ENCODE measurements at places on chromosomes 4 and X.

- no peak for DNase-seq
These were observed 23.3 kb upstream of the EOLA2 start for GRCh38 chrX:149961572-149961971.

DNA sequence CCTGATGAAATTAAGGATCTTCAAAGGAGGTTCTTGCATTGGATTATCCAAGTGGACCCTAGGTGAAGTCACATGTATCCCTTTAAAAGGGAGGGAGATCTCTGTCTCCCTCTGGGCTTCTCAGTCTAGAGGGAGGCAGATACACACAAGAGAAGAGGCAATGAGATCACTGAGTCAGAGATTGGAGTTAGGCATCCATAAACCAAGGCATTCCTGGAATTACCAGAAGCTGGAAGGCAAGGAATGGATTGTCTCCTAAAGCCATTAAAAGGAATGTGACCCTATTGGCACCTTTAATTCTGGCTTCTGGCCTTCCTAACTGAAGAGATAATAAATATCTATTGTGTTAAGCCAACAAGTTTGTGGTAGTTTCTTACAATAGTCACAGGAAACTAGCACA is 383.2 kb downstream of the PACRGL start:
- no peak for DNase-seq

DNA sequence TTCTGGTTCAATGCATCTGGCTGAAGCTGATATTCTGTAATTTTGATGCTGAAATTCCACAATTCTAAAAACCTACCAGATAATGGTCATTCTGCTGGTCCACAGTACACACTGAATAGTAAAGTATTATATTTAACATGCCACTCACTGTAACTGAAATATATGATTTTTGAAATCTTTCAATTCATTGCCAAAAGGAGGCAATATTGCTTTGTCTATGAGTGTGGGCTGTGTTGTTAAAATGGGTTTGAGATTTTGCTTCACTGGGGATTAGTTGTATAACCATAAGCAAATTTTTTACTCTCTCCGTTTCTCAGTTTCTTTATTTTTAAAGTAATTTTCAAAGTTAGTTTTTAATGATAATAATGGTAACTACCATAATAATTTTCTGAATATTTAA is 1404.1 kb upstream of the IGFBP7 start:
- no peak for DNase-seq

GRCh38 chr4:21801661-21802385 is 146.7 kb downstream of the KCNIP4 start:
- DNase-seq = no peak

DNA sequence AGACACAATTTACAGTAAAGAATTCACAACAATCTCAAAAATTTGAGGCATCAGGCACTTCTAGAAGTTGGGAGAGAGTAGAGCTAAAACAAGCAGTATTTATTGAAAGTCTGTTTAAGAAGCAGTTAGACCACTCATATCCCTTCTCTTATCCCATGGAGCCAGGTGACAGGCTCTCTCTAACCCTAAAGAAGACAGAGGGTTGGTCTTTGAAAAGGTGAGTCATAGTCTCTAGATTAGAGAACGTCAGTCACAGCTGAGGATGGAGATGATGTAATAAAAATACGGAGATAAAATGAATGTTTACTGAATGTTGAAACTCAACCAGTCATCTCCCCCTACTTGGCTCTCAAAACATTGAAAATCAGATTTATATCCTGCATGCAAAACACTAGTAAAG is 223.8 kb downstream of the CHIC2 start:
- no peak for DNase-seq

GRCh38 chrX:9882669-9883446 is 84.3 kb upstream of the CLDN34 start:
- no peak for DNase-seq

GRCh38 chr4:1713003-1713851 is 1.1 kb upstream of the SLBP start:
- DNase-seq = no peak

GRCh38 chrX:40085102-40085551 is 12.6 kb downstream of the BCOR start:
- no peak for DNase-seq

- no peak for DNase-seq
These were observed 892.3 kb upstream of the NDST4 start for GRCh38 chr4:116005806-116006088.

- no peak for DNase-seq
These were observed 57.1 kb downstream of the PDLIM5 start for GRCh38 chr4:94508806-94509205.

- no peak for DNase-seq
These were observed 20.4 kb downstream of the DOK7 start for GRCh38 chr4:3483471-3483921.

DNA sequence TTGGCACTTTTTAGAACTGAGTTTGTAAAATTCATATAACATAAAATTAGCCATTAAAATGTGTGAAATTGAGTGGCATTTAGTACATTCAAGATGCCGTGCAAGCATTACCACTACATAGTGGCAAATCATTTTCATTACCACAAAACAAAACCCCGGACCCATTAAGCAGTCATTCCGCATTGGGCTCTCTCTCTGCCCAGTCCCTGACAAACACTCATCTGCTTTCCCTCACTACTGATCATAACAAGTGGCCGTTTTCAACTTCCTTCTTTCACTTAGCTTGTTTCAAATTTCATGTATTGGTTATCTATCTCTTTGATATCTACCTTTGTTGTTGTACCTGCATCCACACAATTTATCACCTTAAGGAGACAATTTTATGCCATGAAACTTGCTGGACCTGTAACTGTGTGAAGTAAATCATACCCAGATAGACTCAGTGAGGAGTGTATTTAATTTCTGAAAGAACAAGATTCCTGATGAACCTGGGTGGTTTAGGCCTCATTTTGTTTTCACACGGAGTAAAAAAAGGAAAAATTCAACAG is 202.1 kb downstream of the OR13H1 start:
- DNase-seq = no peak

GRCh38 chr4:113148925-113149324 is 99.5 kb downstream of the ANK2 start:
- no peak for DNase-seq

DNA sequence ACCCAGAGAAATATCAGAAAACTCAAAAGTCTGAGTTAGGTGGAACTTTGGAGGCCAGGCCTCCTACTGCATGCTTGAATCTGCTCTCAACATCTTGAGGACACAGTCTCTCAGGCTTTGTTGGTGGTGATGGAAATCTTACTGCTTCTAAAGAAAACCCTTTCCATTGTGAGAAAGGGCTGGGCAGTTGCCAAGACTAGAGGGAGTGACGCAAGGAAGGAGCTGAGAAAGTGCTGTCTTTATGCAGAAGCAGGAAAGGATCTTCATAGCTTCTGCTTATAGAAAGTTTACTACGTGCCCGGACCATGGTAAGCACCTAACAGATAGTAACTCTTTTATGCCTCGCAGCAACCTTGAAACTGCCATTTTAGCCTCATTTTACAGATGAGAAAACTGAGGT is 2.4 kb upstream of the CRMP1 start:
- DNase-seq = no peak

DNA sequence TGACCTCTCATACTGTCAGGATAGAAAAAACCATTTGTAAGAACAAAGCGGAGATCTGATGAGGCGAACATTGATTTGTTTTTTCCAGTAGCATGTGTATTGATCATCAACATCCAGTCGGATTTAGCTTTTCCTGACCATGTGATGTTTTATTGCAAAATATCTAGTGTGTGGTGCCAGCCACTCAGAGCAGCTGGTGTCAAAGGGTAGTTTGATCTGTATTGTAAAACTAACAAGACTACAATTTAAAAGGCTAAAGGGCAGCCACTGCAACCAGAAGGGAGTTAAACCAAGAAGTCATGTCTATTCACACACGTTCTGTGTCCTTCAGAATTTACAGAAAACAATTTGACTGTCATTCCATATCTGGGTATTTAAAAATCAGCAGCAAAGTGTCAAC is 719.0 kb upstream of the FRG1 start:
- DNase-seq = no peak

DNA sequence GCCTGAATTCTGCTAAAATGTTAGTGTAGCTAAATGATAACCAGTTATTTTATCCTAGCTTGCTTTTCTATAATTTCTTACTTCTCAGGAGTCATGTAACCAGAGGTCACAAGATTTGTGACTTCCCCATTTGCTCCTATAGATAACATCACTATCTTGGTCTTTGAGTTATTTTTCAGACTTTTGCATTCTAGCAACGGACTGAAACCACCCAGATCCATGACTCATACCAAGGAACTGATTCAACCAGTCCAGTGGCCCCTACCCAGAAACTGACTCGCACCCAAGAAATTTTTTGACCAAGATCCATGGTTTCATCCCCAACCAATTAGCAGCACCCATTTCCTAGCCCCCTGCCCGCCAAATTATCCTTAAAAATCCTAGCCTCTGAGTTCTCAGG is 50.0 kb downstream of the IQCM start:
- DNase-seq = no peak

DNA sequence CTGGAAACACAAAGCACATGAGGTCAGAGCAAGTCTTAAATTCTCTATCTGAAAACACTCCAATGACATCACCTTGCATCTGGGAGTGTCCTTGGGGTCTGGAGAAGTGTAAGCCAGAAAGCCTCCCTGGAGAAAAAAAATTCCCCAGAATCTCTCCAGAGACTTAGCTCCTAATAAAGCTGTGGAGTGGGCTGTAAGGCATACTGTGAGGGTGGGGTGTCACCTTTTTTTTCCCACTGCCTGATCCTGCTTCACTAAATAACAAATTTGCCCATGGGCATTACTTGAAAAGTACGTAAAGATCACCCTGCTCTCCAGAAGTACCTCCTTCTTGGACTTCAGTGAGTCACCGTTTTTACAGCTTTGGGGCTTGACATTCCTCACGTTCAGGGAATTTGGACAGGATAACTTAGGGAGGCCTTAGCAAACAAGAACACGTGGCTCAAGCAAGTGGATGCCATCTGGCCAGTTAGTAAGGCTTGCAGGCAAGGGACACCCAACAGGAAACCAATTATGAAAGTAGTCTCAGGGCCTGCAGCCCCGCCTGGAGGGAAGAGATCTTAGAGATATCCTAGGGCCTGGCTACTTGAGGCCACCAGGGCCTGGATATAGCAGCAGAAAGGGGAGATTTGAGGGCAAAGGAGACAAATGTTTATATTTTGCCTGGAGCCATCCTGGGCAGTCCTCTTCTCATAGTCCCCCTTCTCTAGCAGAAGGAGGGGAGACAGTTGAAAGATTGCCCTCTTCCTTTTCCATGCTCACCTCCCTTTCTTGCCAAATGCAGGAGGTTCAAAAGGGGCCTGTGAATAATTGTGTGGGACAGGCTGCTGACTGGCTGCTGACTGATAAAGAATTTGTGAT is 60.1 kb upstream of the PLAC1 start:
- DNase-seq = no peak

GRCh38 chr4:9969526-9970398 is 51.5 kb downstream of the SLC2A9 start:
- DNase-seq = no peak

DNA sequence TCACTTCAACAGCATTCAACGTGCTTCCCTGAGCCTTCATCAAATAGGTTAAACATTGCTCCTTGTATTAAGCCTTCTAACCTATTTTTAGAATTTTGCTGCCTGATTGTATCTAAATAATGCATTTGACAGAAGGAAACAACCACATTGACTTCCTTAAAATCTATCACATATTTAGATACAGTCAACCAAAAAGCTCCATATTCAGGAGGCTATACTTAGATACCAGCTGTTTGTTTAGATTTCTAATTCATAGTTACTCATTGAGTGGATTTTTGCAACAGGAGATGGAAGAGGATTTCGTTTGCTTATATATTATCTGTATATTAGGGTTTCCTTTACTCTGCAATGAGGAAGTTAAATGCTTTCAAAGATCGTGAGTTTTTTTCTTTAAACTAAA is 241.1 kb upstream of the PPP1R2C start:
- no peak for DNase-seq

- no peak for DNase-seq
These were observed 88.6 kb upstream of the TMEM164 start for GRCh38 chrX:109914114-109914849.

DNA sequence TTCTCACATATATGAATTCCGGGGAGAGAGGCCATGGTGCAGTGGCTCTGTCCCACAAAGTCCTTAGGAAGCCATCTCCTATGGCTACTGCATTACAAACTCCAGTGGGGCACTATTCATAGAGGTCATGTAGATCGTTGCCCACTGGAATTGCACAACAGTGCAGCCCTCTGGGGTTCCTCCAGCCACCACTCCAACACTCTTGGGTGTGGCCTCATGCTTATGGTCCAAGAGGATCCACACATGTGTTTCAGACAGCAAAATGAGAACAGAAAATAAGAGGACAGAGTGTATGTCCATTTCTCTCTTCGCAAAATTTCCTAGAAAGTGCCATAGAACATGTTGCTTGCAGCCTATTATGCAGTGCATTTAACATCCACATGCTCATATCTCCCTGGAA is 444.2 kb upstream of the FAM241A start:
- DNase-seq = no peak

DNA sequence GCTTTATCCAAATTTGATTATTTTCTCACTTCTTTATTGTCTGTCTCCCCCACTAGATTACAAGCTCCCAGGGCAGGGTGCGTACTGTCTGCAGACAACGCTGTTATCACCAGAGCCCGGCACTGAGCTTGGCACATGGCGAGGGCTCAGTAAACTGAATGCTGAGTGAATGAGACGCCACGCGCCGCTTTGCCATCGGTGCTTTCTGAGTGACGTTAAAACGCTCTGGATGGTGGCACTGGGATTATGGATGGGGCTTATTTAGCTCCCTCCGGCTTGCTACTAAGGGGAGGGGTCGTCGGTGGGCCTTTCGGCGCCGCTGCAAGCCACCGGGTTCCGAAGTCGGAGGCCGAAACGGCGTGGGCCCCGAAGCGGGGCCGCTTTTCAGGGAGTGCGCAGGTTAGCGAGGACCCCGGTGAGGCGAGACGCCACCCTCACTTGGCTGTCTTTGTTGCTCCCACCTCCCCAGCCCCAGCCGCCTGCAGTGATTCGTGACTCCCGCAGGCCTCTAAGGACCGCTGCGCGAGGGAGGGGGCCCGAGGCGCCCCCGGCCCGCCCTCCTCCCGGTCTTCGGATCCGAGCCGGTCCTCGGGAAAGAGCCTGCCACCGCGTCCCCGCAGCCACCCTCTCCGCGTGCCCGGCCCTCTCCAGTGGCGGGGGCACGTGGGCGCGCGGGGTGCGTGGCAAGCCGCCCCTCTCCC is 569 bp upstream of the FHL1 start:
- DNase-seq = no peak

DNA sequence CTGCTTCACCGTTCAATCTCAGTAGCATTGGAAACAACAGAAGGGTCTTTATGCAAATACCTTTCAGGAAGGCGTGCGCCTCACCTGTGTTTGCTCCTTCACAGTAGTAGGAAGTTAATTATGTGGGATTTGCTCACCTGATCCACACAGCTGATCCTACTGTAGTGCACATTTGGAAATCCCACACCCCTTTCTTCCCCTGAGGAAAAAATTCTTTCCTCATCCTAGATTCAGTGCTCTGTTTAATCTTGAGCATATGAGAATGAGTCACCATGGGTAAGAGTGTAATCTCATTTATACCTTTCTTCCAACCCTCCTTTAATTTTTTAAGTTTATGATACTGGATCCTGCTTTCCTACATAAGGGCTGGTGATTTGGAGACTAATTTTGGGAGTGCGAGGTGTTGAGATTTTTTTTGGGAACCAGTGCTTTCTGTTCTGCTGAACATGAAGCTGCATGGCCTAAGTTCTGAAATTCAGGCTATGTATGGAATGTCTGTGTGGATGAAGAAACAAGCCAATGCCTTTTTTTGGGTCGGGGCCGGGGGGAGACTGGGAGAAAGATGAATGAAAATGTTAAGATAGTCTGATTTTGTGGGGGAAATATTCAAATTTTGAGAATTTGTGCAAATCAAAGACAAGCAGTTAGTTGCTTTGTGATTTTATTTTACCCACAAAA is 19.0 kb downstream of the GAB1 start:
- DNase-seq = no peak

- DNase-seq = no peak
These were observed 167.9 kb upstream of the PGRMC2 start for GRCh38 chr4:128455480-128455879.

Data from stimulated activated CD4-positive, alpha-beta T cell treated with anti-CD3 and anti-CD28 coated beads, Interleukin-1b, Interleukin-23, amount 100 ng/mL, for 24 hours (primary cell).